LNCaP clone FGC (cell line): ENCODE measurements at places on chromosomes 6 and 20.

GRCh38 chr6:22368794-22369193 is 72.0 kb upstream of the PRL start:
- no peak for DNase-seq

- DNase-seq, result no peak
Observed at GRCh38 chr20:33575282-33575681, 85.4 kb downstream of the CBFA2T2 start.

GRCh38 chr6:19362396-19362795 is 474.8 kb upstream of the ID4 start:
- DNase-seq, result no peak

DNA sequence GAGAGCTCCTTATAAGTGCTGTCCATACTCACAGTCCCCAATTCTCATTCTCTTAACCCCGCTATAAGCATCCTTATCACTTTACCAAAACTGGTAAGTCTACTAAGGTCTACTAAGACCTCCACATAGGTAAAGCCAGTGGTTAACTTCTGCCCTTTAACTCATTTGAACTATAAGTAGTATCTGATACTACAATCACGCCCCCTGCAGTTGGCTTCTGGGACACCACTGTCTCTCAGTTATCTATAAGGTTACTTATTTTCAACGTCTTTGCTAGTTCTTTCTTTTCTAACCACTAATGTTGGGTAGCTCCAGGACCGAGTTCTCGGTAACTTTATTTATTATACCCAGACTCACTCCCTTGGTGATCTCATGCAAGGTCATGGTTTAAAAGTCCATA is 142.6 kb downstream of the ARHGAP18 start:
- no peak for DNase-seq

DNA sequence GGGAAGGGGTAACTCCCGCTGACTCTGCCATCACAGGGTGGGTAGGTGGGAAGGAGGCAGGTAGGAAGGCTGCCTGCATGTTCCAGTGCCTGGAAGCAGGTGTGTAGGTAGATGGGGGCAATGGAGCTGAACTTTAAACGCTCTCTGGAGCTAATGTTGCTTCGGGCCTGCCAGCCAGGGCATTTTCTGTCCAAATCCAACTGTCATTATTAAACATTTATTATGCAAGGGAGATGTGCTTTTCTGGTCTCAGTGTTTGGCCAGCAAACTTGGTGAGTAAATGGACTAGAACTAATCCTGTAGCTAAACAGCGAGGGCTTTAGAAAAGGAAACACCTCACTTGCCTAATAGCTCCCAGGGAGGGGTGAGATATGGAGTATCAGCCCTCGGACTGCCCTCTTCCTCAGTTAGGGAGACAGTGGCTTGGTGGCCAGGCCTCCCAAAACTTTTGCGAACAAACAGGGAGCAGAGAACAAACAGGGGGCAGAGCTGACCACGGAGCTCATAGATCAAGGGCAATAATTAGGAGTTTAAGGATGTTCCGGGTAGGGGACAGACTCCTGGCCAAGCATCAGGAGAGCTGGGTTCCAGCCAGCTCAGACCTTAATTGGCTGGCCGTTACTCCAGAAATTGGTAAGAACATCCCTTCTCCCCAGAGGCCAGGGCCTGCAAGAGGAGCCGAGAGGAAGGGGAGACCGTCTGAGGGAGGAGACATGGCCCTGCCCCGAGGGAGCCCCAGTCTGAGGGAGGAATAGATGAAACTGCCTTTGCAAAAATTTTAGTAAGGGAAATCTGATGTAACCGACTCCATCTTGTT is 131.1 kb downstream of the VEGFA start:
- no peak for DNase-seq

DNA sequence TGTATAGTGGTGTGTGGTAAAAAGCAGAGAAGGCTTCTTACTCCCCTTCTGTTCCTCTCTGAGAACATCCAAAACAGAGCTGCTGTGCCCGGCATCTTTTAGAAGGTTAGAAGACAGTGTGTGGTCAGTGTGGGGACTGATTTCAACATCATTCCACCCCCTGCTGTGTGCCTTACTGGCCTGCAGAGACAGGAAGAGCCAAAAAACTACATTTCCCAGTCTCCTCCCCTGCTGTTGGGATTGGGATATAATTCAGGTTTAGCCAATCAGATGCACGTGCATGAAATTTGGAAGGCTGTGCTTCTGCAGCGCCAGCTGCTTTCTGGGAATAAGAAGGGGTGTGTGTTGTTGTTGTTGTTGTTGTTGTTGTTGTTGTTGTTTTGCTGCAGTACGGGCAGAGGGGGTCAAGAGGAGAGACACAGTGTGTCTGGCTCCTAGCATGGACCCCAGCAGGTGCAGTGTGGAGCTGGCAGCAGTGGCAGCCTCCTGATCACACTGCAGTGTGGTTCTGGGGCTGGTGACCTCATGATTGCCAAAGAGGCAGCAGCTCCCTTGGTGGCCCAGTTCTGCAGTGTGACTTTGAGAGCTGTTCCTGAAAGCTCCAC is 74.7 kb downstream of the MRPL14 start:
- DNase-seq, result no peak

DNA sequence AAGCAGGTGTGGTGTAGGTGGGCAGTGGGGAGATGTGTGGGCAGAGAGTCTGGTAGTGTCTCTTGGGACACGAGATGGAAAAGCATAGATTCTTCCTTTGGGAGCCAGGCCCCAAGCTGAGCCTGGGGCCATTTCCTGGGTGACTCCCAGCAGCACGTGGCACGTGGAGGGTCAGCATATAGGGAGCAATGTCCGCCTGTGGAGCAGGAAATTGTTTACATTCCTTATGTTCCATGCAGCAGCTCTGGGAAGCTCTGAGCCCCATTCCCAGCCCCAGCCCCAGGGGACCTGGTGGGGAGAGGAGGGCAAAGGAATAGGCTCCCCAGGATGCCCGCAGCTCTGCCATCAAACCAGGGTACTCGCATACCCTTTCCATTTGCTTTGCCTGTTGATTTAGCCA is 57.6 kb downstream of the DAAM2 start:
- DNase-seq, result no peak

GRCh38 chr20:43590036-43590391 is 723 bp upstream of the IFT52 start:
- no peak for DNase-seq

GRCh38 chr6:143806282-143807102 is 36.6 kb upstream of the LTV1 start:
- DNase-seq, result no peak

GRCh38 chr6:116434056-116434725 is 27.0 kb upstream of the CALHM6 start:
- DNase-seq, result no peak

DNA sequence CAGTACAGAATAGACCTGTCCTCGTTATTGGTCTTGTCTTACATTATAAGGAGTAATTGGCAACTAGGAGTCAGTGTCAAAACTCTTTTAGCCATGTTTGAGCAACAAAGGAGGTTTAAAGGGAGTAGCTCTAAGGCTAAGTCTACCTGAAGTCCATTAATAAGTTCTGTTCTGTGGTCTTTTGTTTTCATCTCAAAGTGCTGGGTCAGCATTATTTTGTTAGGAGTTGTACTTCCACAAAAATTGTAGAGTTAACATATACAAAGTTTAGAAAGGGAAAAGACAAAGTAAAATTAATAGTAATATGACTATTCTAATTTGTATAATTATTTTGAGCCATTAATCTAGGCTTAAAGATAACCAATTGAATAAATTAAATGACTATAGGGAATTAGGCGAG is 12.7 kb upstream of the SENP6 start:
- DNase-seq, result no peak

DNA sequence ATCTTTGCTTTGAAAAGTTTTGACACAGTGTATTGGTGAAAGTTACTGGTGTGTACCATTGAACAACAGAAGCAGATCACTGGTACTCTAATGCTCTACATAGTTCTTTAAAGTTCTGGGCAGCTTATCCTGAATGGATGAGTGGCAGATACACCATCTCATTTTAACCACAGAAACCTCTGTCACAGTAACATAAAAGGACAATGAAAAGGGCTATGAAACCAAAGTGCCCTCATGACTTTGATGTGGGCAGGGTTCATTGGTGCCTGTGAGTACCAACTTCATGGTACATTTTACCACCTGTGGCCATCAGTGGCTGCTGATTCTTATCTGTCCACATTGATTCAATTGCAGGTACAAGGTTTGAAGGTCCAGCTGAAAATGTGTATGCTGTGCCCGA is 285.7 kb upstream of the PREP start:
- no peak for DNase-seq
